ENCODE measurements at places on chromosomes 3 and 15.
A peak's percentile ranks its signal among the peaks of the same experiment; 100 is the strongest.

- DNase-seq = no peak
Observed at GRCh38 chr15:65323071-65323511, 18.6 kb downstream of the RNU5B-1 start.

- no peak for DNase-seq
Observed at GRCh38 chr3:36480911-36481648, 100.8 kb downstream of the STAC start.

- no peak for DNase-seq
Observed at GRCh38 chr3:54631516-54632325, 296.1 kb downstream of the LRTM1 start.

- DNase-seq = no peak
Observed at GRCh38 chr3:3082234-3082924, 27.8 kb downstream of the IL5RA start.

DNA sequence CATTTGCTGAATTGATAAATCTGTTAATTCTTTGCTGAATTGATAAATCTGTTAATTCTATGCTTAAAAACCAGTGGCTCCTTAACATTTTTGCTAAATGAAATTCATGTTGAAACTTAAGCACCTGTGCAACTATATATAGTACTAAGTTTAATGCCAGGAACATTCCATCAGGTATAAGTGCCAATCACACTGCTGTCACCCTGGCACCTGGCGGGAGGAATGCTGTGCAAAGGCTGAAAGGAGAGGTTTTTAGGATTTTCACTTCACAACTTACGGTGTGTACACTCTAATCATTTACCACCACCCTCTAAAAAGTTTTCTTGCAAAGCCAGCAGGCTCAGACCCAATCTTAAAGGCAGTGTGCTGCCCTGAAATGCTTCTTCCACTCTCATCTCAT lies 33.5 kb upstream of the MYO5C start:
- DNase-seq = no peak

DNA sequence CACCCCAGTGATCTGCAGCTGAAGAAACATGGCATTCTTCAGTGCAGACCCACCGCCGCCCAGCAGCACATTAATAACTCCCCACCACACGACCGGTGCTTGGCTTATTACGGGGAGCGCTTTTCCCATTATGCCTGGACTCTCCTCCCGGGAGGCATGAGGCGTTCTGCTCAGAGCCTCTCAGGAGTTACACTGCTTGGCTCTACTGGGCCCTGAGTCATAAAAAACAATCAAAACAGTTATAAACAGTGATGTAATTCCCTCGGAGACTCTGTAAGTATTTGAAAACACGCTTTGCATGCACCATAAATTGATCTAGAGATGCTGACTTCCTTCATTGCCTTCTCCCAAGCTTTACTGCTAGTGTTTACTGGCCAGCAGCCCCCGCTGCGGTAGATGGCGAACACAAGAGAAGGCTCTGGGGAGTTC lies 77.1 kb upstream of the SNRPA1 start:
- no peak for DNase-seq

DNA sequence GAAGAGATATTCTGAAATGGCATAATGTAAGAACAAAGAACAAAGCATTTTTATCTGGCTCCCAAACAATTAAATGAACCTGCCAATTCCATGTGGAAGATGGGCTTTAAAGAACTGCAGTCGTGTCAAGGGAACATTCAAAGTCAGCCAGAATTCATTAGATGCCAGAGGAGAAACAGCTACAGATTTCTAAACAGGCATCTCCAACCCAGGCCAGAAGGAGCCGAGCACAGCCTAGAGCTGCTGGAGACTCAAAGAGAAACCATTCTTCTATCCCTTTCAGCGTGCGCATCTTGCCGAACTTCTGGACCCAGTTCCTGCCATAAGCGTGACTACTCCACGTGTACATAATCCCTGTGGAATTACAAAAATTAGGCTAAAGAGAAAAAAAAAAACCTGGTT lies 60.4 kb downstream of the MB21D2 start:
- DNase-seq = no peak

GRCh38 chr3:128489674-128489926 lies 3.4 kb downstream of the GATA2 start:
- DNase-seq = no peak

DNA sequence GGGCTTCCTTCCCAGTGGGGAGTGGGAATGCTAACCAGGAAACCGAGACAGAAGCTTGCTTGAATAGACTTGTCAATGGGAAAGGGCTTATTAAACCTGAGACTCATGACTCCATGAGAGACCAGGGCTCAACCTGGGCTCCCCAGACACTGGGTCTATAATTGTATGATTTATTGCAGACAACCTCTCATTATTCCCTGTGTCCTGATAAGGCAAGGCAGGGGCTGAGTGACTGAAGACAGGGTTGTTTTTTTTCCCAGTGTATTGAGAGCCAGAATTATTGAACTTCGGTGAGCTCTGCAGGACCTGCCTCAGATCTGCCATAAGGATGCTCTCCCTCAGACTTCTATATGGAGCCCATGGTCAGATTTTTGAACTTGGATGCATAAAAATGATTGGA lies 79.5 kb upstream of the KLHL25 start:
- no peak for DNase-seq

DNA sequence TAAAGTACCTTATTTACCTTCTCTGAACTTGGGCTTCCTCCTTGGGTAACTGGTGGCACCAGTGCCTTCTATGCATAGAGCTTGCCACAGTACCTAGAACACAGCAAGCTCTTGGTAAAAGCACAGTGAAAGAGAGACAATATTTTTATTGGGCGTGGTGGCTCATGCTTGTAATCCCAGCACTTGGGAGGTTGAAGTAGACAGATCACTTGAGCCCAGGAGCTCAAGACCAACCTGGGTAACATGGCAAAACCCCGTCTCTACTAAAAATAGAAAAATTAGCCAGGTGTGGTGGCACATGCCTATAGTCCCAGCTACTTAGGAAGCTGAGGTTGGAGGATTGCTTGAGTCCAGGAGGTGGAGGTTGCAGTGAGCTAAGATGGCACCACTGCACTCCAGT lies 285.1 kb downstream of the PTPRG start:
- no peak for DNase-seq

- DNase-seq = no peak
Observed at GRCh38 chr3:37054370-37054769, 61.1 kb downstream of the MLH1 start.

DNA sequence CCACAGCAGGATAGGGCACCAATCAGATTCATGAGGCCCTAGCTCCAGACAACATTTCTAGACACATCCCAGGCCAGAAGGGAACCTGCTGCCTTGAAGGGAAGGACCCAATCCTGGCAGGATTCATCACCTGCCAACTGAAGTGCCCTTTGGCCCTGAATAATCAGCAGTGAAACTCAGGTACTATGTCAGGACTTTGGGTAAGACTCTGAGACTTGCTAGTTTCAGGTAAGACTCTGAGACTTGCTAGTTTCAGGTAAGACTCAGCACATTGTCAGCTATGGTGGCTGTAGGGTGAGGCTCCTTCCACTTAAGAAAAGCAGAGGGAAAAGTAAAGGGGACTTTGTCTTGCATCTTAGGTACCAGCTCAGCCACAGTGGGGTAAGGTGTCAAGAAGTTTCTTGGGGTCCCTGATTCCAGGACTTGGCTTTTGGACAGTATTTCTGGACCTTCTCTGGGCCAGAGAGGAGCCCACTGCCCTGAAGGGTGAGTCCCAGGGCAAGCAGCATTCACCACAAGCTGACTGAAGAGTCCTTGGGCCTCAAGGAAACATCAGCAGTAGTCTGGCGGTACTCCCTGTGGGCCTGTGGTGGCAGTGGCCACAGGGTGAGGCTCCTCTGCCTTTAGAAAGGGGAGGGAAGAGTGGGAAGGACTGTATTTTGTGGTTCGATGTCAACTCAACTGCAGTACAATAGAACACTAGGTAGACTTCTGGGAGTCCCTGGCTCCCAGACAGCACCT lies 13.7 kb upstream of the COL8A1 start:
- DNase-seq = no peak

DNA sequence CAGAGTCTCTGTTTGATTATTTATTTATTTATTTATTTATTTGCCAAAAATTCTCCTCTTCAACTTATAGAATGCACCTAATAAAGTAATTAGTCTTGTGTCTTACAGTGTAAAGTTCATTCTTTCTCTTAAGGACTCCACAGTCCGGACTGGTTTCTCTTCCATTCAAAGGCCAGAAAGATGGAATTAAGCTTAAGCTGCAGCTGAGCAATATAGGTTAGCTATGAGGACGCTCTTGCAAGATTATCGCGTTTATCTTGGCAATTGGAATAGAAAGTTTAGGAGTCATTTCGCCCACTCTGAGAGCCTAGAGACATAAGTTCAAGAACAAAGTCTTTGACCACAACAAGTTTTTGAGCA lies 15.0 kb downstream of the TAGLN3 start:
- DNase-seq = no peak

- no peak for DNase-seq
Observed at GRCh38 chr15:99708563-99708962, 24.7 kb downstream of the LYSMD4 start.

GRCh38 chr3:52982839-52983238 lies 63.0 kb downstream of the SFMBT1 start:
- no peak for DNase-seq

GRCh38 chr3:188124184-188124583 lies 29.8 kb upstream of the LPP start:
- no peak for DNase-seq

- no peak for DNase-seq
Observed at GRCh38 chr3:132645058-132645457, 14.6 kb downstream of the ACAD11 start.

GRCh38 chr3:154794814-154795445 lies 285.2 kb upstream of the MME start:
- no peak for DNase-seq

- DNase-seq = no peak
Observed at GRCh38 chr3:101077361-101078011, 84.3 kb upstream of the ABI3BP start.

DNA sequence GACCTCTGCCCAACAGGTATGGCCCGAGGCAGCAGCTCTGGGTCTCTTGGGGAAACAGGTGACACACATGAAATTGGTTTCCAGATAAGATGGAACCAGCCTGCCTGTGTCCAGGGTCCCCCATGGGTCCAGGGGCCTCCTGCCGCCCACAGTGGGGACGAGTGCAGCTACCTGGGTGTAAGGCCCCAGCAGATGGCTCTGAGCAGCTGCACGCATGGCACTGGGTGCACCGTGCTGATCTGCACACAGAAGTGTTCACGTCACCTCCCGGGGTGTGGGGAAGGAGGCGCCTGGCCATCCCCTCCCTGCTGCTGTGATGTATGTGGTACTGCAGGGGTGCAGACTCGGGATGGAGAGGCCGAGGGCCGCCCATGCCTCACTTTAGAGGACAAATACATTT lies 63.6 kb downstream of the NIPA2 start:
- no peak for DNase-seq

- DNase-seq = no peak
Observed at GRCh38 chr3:49133226-49133951, 539 bp upstream of the LAMB2 start.

- no peak for DNase-seq
Observed at GRCh38 chr15:60110909-60111308, 106.8 kb downstream of the FOXB1 start.

- DNase-seq = no peak
Observed at GRCh38 chr3:64084640-64085039, 61.3 kb upstream of the PSMD6 start.

DNA sequence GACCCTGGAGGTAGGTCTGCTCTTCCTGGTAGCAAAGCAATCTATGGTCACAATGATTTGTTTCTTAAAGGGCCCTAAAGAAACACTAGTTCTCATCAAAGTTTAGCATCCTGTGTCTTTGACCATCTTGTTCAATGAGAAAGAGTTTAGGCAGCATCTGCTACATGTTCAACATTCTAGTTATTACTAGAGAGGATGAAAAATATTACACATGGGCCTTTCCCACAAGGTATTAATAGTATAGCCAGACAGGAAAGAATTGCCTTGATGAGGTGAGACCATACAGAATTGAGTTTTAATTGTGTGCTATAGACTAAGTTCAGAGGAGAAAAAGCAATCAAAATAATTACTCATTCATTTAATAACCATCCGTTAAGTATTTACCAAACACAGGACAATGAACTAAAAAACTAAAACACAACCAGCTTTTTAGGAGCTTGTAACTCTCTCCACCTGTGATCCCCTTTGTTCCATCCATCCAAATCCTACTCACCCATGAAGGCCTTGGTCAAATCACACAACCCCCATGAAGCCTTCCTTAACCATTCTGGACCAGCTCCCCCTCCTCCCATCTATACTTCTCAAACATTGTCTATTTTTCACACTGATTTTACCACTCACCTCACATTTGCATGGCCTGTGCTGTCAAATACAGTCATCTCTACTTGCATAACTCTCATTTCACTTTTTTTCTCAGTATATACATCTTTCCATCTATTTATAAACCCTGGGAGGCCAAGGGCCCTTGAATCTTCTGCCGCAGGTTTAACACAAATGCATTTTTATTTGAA lies 122.9 kb downstream of the RORA start:
- DNase-seq = no peak

DNA sequence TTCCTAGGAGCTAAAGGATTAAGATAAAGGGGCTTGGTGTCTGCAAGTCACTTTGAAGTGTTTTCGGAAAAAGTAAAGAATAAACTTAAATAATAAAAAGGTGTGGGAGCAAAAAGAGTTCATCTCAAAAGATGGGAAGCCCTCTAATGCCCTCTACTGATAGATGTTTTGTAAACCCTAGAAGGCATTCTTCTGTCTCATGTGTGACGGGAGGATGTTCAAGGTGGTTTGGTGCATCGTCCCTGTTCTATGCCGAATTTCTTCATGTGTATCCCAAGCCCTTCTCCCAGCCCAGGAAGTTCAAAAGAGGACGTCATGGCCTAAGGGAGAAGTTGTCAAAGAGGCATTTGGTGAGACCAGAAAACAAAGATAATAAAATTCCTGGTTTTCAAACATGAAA lies 37.2 kb downstream of the CCK start:
- no peak for DNase-seq

GRCh38 chr3:124992041-124992440 lies 57.5 kb upstream of the MUC13 start:
- no peak for DNase-seq

GRCh38 chr3:42600111-42600957 lies at the start of gene NKTR:
Gene NKTR (plus strand): TSS chr3:42600686. CDS start chr3:42601007, 321 bp downstream.
- peak; percentile 99 for DNase-seq

DNA sequence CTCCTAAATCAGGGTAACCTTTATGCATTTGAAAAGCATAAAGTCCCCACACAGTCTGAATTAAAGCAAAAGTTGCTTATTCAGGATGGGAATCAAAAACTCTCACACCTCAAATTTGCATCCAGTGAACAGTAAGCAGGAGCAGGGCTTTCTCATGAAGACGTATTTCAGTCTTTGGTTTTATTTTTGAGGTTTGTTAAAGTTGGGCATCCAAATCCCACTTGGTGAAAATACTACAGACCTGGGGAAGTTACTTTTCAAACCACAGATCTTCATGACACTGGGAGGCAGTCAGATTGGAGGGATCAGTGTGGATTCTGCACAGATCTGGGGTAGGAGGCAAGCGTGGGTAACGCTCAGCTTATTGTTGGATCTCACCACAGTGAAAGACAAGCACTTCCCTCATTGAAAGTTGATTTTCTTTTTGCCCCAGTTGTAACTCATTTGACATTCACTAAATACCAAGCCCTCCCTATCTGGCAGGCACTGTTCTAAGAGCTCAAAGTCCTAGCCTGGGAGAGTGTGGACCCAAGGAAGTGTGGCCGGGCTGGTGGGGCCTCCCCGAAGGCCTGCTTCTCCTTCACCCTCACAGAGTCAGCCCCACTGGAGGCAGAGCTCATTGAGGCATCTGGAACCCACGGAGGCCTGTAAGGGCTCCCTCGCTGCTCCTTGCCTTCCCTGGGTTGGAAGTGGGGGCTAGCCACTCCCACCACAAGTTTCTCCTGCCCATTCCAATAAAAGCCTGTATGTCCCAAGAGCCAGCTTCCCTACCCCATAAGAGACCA lies 783 bp upstream of the ISG20 start:
- no peak for DNase-seq

- peak; percentile 45 for DNase-seq
Observed at GRCh38 chr3:128794770-128795649, 69.0 kb downstream of the RAB7A start.
